ENCODE measurements at places on chromosomes 4 and X.

- DNase-seq: no peak
Observed at GRCh38 chr4:159360549-159360948, 257.7 kb downstream of the RAPGEF2 start.

DNA sequence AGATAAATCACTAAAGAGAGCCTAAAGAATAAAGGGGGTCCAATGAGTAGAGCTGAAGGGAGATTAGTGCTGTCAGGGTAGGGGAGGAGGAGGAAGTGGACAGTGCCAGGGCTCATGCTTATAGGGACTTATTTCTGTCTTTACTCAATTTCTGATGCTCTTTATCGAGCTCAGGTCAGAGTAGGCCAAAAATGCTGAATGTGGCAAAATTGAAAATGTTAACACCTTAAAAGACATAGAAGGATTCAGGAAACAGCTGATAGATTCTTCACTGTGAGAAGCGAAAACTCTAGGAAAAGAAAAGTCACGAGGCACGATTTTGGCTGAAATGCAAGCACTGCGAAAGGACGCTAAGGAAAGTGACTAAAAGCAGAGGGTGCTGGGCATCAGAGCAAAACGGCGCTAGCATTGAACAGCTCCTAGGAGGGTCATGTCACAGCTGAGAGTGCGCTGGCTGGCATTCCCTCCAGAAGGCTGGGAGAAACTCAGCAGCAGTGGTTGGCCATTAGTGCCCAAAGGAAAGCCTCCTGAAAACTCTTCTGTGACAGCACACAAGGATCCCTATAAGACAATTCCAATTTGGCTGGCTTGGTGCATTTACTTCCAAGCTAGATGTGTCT is 150.9 kb downstream of the HS6ST2 start:
- no peak for DNase-seq

DNA sequence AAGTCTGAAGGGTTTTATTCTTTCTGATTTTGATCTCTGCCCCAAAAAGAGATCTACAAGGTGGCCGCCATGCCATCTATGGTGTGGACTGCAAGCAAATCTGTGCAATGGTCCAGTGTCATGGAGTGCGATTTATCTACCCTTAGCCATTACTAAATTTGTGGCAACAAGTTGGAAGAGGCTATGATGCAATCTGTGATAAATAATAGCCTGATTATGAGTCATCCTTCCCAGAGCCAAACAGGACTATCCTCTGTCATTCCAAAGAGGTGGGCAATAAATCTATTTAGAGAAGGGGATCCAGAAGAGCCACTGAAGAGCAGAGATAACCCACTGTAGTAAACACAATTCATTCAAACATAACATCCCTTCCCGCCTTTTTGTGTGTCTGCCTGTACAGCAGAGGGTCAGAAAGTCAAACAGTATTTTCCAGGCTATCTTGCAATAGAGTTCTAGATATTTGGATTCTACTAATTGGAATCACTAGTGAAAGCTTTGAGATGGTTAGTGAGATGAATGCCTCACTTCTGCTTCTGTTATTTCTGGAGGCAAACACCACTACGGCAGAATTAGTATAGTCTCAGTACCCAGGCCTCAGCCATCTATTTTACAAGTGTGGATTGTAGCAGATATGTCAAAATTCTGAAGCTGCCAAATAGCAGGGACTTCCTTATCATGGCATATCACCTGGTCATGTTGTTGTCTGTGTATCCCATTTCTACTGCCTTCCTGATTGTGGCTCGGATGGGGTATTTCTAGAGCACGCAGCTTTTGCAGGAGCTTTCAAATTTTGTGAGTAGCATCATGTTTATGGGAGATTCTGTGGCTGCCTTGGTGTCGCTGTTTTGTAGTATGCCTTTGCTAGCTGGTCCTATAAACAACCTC is 192.0 kb downstream of the SMIM20 start:
- no peak for DNase-seq

DNA sequence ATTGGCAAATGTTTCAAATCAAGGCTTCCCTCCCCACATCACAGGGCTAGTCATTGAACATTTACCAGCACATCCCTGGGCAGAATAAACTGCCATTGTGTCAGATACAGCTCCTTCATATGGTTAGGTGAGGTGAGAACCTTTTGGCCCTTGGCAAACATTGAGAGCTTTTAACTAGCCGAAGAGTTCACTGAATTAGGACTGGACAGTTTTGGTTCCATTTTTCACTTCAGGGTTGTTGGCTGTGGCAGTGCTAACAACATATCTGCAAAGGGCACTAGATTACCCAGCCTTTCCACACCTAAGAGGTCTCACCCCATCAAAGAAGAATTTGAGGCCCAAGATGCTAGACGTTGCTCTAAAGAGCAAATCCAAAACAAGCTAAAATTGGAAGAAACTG is 180.7 kb downstream of the GUCY2F start:
- DNase-seq: no peak

DNA sequence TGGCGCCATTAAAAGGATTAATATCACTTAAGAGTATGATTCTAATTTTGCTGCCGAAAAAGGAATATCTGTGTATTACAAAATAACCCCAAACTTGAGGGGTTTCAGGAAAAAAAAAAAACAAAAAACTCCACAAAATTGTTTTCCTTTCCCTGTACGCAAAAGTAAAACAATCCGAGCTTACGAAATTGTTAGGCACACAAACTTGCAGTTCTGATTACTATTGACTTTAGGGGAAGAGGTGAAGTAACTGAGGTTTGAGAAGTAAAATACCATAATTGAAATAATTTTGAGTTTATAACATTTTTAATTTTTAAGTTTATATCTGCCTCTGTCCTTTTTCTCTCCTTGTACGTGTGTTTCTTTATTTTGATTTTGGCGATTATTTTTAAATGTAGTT is 64.8 kb downstream of the USP9X start:
- DNase-seq: no peak

Data from stimulated activated effector memory CD8-positive, alpha-beta T cell treated with anti-CD3 and anti-CD28 coated beads, Interleukin-12 subunit alpha, Interleukin-12 subunit beta, amount 100 ng/mL, for 72 hours (primary cell).